ENCODE measurements at places on chromosomes 13 and 19.

DNA sequence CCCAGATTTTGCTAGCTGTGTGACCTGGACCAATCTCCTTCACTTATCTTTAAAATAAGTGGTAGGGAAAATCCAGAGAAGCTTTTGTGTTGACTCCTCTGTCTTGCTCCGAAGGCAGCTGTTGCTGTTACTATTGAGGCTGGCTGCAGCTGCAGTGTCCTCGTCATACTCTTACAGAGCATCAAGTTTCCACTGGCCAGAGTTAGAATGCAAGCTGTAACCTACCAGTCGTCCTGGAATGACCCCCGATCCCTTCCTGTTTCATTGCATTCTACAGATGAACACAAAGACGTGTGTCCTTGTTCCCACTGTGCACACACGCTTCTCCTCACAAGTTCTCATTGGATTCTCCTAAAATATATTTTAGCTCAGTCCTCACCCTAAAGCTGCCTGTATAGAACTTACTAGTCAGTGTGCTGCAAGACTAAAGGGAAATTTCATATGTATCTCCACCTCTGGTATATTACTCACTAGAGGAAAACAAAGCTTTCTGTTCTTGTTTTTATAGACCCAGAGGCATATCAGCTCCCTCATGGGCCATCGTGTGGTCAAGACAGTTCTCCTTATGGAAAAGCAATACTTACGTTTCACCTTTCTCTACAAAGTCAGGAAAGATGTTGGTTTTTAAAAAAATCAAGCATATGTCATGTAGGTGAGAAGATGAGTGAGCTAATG lies 589.8 kb downstream of the LMO7 start:
- DNase-seq = no peak

DNA sequence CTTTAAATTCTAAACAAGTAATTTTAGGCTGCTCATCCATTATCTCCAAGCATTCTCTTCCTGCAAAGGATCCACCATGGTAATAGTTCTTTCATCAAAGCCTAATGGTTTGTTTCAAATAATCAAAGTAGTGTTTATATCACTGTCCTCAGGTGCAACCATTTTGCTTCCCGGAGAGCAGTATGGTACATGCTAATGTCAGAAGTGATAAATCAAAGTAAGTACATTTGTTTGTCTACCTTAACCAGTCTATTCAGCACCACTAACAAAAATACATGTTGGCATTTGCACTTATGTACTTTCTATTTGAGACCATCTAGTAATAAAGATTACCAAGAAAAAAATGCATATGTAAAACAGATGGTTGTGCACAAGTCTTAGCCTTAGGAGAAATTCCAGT lies 37.5 kb downstream of the DACH1 start:
- no peak for DNase-seq

- no peak for DNase-seq
Measured at GRCh38 chr13:60629158-60629557, 232.1 kb downstream of the TDRD3 start.

- no peak for DNase-seq
Measured at GRCh38 chr13:95005300-95005699, 293.0 kb upstream of the SOX21 start.

DNA sequence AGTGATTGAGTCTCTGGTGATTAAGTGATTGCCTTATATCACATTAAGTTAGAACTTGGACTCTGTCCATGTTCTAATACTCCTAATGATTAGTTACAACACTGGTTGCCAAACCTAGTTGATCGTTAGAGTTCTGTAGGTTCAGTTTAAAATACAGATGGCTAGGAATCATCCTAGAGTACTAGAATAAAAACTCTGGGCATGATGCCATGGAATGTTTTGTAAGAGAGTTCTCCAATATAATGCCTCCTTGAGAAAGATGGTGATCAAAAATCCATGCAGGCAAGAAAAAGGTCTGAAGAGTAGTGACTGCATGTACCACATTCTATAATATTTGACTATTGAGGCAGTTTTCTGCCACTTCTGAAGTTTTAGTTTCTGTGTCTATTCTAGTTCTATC lies 176.3 kb downstream of the GPC5 start:
- no peak for DNase-seq

DNA sequence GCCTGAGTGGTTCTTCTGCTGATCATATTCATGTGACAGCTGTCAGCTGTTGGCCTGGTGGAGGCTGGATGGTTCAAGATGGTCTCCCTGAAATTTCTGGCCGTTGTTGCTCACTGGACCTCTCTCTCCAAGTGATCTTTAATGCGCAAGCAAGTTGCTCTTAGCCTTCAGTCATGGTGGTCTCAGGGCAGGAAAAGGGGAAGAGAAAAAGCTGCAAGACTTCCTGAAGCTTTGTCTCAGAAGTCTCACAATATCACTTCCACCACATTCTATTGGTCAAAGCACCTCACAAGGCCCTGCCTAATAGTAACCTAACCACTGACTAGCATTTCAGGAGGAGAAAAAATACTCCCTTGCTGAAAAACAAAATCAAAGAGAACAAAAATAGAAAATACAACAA lies 1.6 kb upstream of the ZNF567 start:
- no peak for DNase-seq

GRCh38 chr13:94535231-94535630 lies 55.7 kb upstream of the DCT start:
- no peak for DNase-seq

DNA sequence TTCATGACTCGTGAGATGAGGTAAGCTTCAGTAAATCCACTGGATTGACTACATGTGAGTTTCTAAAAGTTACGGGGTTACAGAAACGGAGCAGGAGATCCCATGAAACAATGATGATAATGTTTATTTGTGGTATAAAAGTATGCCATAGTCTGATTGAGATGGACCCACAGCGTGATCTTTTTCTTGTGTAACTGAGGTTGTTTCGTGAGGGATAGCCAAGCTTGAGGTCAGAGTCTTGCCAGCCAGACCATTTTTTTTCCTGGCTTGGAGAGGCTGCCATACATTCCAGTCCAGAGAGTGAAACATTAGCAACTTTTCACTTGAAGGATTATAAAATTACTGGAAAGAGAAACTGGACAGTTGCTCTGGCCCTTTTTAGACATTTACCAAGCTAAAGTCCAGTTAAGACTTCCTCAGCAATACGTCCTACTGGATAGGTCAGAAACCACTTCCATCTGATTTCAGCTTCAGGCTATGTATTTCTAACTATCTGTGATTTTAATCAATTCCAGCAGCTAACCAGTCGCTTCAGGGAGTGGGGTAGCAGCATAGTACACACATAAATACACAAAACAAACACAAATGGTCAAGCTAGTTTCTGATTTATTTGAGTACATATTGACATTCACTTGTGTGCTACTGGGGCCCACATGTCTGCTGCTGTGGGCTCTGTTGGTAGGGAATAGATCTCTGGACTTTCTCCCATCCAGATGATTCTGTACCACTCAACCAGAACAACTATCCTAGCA lies 194.6 kb downstream of the POSTN start:
- DNase-seq = no peak

- DNase-seq = no peak
Measured at GRCh38 chr13:27161980-27162379, 9.6 kb downstream of the USP12 start.

GRCh38 chr13:23776698-23777574 lies 112.3 kb downstream of the MIPEP start:
- DNase-seq = no peak

- DNase-seq = no peak
Measured at GRCh38 chr19:38059897-38060296, 152.9 kb downstream of the SIPA1L3 start.
